Smooth muscle cell of the umbilical artery (primary cell): ENCODE measurements at places on chromosomes 1 and 21. TPM values are rescaled to one million over a fixed set of nuclear protein-coding genes. Genes with fewer than 3 reads are reported as not detected.

Gene CLEC20A
- total RNA-seq, result not detected in 2 replicates

Gene CD48
- total RNA-seq, result not detected in 2 replicates

Gene OR2AK2
- not detected in 2 replicates for total RNA-seq

Gene RAB25
- not detected in 2 replicates for total RNA-seq

Gene GADD45A
- total RNA-seq, result 74.8 and 80.2 TPM in 2 replicates

Gene SHCBP1L
- total RNA-seq, result not detected in 2 replicates

Gene DIRAS3
- total RNA-seq, result 58.2 and 78.9 TPM in 2 replicates

Gene SELENBP1
- total RNA-seq, result 11.2 and 14.6 TPM in 2 replicates

Gene UBE2U
- total RNA-seq, result not detected in 2 replicates

Gene KISS1
- not detected in 2 replicates for total RNA-seq

Gene COL16A1
- total RNA-seq, result 200 and 541 TPM in 2 replicates

Gene IQGAP3
- 1.5 and 14.8 TPM in 2 replicates for total RNA-seq

Gene NCF2
- not detected in 2 replicates for total RNA-seq

Gene LEMD1
- not detected in 2 replicates for total RNA-seq

Gene KLHDC7A
- not detected in 2 replicates for total RNA-seq

Gene TDRD10
- total RNA-seq, result not detected in 2 replicates

Gene PTAFR
- 0.05 TPM in 1 of 2 replicates, not detected in the other for total RNA-seq

Gene PTPRU
- total RNA-seq, result 33.2 and 51.7 TPM in 2 replicates

Gene HES3
- not detected in 2 replicates for total RNA-seq

Gene TTC39A
- total RNA-seq, result 0.30 and 0.51 TPM in 2 replicates

Gene ORC1
- 0.59 and 3.2 TPM in 2 replicates for total RNA-seq

Gene TAF13
- total RNA-seq, result 172 and 200 TPM in 2 replicates

Gene ELAVL4
- not detected in 2 replicates for total RNA-seq

Gene LCE2A
- not detected in 2 replicates for total RNA-seq

Gene CD5L
- not detected in 2 replicates for total RNA-seq

Gene CSMD2
- 7.1 and 10.9 TPM in 2 replicates for total RNA-seq
